ENCODE measurements at places on chromosomes 3 and 15.
A peak's percentile ranks its signal among the peaks of the same experiment; 100 is the strongest.

GRCh38 chr3:37546876-37547275, 314.8 kb upstream of the CTDSPL start:
- DNase-seq, result no peak

GRCh38 chr3:155012584-155012983, 67.5 kb upstream of the MME start:
- DNase-seq, result no peak

GRCh38 chr3:167882057-167882667, 146.6 kb downstream of the SERPINI1 start:
- peak; percentile 45 for DNase-seq

DNA sequence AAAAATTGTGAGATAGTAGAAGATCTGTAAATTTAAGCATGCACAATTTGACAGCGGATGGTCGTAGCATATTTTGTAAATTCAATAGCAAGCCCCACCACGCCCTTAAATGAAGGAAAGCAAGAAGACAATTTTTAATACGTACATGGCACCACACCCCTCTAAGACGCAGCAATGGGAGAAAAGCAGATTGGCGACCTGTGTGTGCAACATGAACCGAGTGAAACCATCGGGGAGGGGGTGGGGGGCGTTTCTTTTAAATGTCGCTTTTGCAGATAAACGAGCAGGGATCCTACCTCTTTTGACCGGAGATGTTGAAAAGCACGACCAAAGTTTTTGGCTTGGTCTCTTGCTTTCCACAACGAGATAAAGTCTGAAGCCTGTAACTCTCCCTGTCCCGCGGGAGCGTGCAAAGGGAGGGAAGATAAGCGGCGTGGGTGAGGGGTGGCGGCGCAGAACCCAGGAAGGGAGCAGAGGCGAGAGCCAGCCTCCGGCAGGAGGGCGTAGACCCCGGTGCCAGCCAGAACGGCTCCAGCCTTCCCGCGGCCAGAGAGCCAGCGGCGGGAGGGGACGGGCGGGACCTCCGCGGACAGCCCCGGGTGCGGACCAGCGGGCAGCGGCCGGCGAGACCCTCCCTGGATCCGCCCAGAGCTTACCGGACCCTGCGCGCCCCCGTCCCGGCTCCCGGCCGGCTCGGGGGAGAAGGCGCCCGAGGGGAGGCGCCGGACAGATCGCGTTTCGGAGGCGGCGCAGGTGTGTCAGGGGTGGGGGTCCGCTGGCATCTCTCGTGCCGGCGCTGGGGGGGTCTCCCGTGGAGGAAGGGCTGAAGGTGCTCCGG, at the start of gene CHL1:
Gene CHL1 (plus strand): TSS at position 453 of the 838 bp plus-strand sequence. CDS start 123,014 bp downstream, outside the sequence.
- peak; percentile 40 for DNase-seq

GRCh38 chr3:136473716-136474326, 223.7 kb downstream of the PCCB start:
- DNase-seq, result no peak

DNA sequence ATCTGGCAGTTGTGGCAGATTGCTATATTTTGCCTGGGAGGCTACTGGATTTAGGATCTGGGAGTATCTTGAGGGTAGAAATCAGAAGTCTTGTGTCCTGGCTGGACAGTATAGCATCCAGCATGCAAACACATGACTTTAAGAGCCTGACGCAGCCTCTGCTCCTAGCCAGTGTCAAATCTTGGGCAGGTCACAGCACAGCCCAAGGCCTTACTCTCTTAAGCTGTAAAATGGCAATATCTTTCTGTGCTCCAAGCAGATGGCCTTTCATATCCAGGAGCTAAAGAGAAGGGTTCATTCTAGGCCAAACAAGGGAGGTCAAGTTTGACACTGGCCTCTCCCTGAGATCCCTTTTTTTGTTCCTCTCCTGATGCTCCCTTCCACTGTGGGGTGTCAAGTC, 19.8 kb upstream of the RAD18 start:
- DNase-seq, result no peak

DNA sequence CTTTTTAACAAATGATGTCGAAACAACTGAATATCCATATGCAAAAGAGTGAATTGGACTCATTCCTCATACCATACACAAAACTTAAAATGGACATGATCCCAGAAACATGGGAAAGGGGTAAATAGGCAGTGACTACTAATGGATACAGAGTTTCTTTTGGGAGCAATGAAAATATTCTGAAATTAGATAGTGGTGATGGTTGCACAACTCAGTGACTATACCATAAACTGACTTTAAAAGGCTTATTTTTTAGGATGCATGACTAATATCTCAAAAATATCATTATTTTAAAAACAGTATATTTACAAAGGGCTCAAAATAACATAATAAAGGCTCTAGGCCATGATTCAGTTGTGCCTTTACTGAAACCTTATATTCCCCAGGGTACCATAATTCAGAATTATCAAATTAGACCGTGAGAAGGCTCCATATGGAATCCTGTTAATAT, 16.3 kb upstream of the ATP13A3 start:
- no peak for DNase-seq

- DNase-seq, result no peak
These were observed 50.5 kb downstream of the CTDSPL start for GRCh38 chr3:37912052-37912733.

DNA sequence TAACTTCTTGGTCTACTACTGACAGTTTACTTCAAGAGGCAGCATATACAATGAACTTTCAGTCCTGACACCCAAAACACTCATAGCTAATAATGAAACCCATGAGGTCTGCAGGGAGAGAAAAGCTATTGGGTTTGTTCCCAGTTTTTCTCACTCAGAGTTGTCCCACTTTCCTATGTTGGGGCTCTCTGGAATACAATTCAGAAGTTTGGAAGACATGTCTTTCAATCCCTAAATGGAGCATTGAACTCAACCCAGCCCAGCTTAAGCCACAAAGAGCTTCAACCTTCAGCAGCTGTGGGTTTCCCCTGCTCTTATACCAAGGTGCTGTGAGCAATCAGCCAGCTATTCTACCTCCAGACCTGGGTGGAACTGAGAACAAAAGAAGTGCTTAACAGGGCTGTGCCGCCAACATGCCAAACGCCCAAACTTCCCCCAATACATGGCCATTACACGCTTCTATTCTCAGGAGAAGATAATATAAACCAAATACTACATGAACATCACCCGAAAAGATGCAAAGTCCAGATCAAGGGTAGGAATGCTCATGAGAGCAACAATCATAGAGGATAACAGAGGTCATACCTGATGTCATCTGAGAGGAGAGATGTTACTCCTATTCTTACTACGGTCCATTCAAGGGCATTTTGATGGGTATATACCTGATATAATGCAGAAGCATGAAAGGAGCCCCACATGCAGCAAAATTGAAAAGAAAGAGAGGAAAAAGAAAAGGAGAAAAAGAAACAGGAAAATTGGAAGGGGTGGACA, 131.2 kb upstream of the TGFBR2 start:
- no peak for DNase-seq

GRCh38 chr3:15347063-15347736, 14.8 kb upstream of the SH3BP5 start:
- DNase-seq, result no peak

GRCh38 chr3:125019271-125019670, 36.5 kb downstream of the HEG1 start:
- no peak for DNase-seq

DNA sequence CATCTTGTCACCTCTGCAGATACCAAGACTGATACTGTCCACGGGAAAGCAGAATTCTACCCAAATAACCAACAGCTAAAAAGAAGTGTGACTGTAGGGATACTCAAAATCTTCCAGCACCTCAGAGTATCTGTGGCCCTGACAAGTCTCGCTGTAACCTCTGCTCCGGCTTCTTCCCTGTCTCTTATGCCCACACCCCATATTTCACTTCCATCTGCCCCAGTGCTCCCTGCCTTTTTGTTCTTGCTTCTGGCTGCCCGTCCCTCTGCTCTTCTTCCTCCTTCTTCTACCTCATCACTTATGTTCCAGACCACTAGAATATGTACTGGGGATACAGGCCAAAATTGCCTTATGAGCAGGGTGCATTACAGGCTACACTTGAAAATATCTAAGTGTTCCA, 45.4 kb downstream of the CRTAP start:
- no peak for DNase-seq

GRCh38 chr3:158794936-158795518, 6.8 kb upstream of the MFSD1 start:
- DNase-seq, result no peak

GRCh38 chr3:68703066-68703465, 229.3 kb downstream of the TAFA4 start:
- no peak for DNase-seq

GRCh38 chr3:134622806-134623365, 27.9 kb downstream of the KY start:
- no peak for DNase-seq

- DNase-seq, result no peak
These were observed 39.3 kb downstream of the PDHB start for GRCh38 chr3:58394339-58394738.

GRCh38 chr15:73127302-73127936, 75.2 kb downstream of the NEO1 start:
- no peak for DNase-seq

- no peak for DNase-seq
These were observed 392.6 kb upstream of the TPM1 start for GRCh38 chr15:62649793-62650420.

- no peak for DNase-seq
These were observed 9.4 kb downstream of the ATP11B start for GRCh38 chr3:182802413-182803390.

GRCh38 chr3:15065550-15066007, 464 bp upstream of the MRPS25 start:
- DNase-seq, result no peak

DNA sequence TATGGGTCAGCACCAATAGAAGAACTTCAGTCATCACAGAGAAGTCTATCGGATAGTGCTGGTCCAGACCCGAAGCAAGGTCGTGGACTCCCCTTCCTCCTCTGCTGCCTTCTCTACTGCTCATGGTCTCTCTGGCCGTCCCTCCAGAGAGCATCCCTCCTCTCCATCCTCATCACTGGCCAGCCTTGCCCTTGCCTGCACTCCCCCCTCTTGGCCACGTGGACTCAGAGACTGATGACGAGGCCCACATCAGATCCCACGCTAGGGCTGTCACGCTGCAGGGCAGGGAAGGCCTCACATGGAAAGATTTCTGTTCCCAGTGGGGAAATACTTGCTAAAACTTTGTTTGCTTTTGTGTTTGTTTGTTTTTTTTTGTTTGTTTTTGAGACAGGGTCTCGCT, 35.3 kb downstream of the IGDCC3 start:
- no peak for DNase-seq

- no peak for DNase-seq
These were observed 177.7 kb downstream of the UACA start for GRCh38 chr15:70585707-70586034.

DNA sequence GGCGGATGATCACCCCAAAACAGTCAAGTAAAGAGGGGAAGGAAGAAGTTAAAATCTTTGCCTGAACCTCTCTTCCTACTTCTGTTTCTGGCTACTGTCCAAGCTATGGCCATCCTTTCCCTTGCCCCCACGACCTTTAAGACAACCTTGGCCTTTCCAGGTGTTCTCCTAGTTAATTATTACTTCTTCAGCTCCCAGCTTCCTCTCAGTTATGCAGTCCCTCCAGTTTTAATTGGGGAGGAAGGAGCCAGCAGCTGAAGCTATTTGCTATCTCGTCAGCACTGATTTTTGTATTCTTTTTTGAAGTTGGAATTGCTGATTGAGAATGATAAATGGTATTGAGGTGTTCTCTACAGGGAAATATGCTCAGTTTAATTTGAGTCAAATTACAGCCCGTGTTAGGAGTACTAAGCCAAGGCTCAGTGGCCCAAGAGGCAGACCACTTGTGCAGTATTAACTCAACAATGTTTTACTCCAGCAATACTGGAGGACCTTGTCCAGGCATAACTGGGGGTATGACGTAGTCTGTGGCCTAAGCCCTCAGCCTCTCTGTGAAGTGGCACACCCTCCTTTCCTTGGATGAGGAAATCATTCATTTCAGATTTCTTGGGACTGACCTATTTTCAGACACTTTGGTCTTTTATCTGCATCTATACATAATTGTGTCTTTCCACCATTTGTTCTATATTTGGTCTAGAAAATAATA, 336.9 kb downstream of the SLC9A9 start:
- DNase-seq, result no peak

DNA sequence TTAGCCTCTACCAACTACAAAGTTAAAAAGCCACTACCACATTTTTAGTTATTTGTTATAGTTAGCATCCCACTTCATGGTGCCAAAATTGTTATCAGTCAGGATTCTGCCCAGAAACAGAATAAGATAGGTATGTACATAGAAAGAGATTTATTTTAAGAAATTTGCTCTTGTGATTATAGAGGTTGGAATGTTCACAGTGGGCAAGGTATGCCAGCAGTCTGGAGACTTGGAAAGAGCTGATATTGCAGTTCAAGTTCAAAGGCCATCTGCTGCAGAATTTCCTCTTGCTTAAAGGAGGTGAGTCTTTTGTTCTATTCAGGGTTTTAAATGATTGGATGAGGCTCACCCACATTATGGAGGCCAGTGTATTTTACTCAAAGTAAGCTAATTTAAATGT, 143.8 kb upstream of the POU1F1 start:
- DNase-seq, result no peak

- no peak for DNase-seq
These were observed 17.3 kb downstream of the PP2D1 start for GRCh38 chr3:19994796-19995195.

DNA sequence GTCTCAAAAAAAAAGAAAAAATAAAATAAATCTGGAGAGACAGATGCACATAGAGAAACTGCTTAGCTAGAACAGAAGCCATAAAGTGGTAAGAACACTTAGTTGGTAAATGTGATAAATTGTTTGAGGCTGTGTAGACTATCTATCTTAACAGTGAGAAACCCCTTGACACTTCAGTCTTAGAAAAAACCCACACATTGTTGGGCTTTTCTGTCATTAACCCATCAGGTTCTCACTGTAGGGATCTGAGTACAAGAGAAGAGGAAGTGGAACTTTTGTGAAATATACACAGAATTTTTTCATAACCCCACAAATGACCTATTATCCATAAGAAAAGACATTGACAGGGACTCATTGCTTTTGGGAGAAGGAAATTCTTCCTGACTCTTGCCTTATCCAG, 24.4 kb downstream of the TP63 start:
- no peak for DNase-seq

DNA sequence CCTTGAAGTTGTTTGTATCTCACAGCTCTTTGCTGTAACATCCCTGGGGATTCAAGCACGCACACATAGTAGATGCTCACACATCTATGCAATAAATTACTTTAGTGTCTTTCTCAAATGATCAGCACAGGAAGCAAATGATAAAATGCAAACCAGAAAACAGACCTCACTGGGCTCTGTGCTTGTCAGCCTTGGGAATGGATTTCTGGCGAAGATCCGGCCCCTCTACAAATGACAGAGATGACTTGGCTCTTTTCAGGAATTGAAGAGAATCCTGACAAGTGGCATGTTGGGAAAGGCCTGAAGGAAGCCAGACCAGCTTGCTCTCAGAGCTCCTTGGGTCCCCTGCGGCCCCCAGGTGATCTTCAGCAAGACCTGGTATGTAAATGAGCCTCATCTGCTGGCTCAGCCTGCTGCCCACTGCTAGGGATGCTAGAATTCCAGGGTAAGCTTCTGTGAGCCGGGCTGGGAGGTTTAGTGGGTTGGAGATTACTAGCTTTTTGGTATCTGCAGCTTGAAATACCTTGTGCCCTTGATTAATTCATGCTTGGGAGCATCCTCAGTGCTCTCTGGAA, 54.1 kb downstream of the LPP start:
- no peak for DNase-seq

GRCh38 chr3:123319760-123320159, 118.0 kb downstream of the SEC22A start:
- no peak for DNase-seq

GRCh38 chr3:193782276-193782647, 189.3 kb downstream of the OPA1 start:
- no peak for DNase-seq

- DNase-seq, result peak; percentile 23
These were observed 18.9 kb downstream of the CX3CR1 start for GRCh38 chr3:39260957-39261356.

Measured in NCI-H2227 treated with DMSO at 0.1 percent for 48 hours (cell line).